ENCODE measurements at places on chromosomes 13 and 19.

GRCh38 chr13:37118016-37118415 is 12.6 kb upstream of the CSNK1A1L start:
- DNase-seq: no peak

DNA sequence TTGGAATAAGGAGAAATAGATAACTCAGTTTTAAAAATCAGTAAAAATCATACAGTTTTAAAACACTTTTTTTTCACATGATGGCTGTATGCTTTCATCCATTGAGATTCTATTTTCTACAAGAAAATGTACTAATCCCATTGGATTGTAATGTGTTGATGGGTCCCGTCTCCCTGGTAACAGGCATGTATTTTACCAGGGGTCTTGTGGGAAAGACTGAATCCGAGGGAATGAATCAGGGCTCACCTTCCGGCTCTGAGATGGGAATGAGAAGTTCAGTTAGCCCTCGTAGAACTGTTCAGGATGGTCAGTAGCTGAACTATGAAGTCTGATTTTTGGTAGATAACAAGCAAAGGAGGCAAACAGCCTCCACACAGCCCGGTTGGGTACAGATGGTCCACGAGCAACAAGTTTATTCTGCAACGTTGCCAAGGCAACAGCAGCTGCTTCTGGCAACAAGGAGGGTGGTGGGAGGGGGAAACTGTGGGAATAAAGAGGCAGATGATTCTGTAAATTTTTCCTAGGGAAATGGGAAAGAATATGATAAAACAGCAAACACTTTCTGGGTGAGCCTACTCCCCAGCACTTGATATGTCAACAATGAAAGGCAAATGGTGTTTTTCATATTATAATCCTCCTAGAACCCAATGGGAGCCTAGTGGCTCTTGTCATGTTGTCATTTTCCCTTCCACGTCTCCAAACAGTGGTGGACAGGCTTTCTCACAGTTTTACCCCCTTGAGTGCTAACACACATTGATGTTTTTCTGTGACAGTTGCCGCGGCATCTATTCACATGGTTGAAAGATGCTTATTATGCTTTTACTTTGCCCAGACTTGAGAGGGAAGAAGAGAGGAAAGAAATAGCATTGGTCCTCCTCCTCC is 12.4 kb upstream of the SIAH3 start:
- DNase-seq: no peak

DNA sequence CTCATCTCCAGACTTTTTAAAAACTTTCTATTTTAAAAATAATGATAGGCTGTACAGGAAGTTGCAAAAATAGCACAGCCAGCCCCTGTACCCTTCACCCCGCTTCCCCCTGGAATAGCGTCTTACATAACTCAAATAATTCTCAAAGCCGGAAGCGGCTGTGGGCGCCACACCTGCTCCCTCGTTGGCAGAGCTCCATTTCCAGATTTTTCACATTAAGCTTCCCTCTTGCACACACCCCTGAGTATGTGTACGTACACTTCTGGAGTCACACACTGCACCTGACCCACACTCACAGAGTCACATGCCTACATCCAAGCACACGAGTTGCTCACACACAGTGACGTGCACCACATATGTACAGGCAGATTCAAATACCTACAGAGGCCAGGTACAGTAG is 24.9 kb upstream of the DPP9 start:
- DNase-seq: no peak

- no peak for DNase-seq
These were observed 242.4 kb downstream of the KCNRG start for GRCh38 chr13:50257646-50258045.

DNA sequence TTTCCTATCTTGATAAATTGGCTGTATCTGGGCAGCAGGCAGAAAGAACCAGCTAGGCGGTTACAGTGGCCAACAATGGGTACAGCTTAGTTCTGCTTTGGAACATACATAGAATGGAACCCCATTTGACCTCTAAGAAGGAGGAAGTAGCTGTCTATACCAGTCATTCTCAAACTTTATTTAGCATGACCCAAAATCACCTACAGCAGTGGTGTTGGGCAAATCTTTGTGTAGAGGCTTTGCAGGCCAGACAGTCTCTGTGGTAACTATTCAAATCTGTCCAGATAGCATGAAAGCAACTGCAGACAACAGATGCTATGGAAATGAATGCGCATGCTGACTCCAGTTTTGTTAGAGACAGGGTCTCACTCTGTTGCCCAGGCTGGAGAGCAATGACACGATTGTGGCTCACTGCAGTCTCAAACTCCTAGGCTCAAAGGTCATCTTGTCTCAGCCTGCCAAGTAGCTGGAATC is 12.0 kb upstream of the KCNC3 start:
- DNase-seq: peak; percentile 52

DNA sequence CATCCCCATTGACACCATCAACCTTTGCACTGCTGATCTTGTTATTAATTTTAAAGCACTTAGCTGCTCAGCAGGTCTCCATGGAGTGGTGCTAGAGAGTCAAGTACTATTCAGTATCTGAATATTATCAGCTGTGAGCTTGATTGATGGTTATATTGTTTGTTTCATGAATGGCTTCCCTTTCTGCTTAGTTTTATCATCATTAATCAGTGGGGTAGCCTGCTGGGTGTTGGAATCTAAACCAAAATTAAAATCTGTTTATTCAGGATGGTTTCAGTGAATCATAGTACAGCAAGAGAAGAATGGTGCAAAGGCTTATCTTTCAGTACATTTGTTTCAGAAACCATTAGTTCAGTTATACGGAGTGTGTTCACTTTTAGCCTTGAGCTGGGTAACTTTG is 42.5 kb upstream of the SCEL start:
- DNase-seq: no peak

DNA sequence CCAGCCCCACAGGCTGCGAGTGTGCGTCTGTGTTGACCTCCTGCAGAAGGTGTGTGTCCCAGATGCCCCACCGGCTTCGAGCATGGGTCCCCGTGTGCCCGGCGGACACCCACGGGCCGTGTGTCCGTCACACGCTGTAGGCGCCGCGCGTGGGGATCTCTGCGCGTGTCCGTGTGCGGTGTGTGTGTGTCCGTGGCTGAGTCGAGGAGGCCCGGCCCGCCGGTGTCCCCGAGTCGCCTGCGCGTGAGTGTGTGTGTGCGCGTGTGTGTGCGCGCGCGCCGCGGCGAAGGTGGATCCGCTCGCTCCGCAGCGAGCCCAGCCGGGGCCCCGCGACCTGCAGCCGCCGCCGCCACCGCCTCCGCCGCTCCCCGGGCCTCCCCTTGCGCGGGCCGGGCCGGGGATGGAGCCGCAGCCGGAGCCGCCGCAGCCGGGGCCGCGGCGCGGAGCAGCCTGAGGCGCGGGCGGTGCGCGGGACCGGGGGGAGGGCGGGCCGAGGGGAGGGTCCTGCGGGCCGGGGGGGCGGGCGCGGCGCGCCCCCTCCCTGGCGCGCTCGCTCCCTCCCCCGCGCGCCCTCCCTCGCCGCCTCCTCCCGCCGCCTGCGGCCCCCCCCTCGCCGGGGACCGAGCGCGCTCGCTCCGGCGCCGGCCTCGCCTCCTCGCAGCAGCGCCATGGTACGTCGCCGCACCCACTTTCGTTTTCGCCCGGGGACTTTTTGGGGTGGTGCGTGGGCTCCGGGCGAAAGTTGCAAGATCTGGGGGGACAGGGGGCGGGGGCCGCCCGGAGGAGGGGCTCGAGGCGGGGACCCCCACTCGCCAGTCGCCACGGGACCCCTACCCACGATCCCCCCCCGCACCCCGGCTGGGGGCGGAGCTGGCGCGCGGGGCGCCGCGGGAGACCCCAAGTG is 7.1 kb upstream of the NFIC start:
- DNase-seq: peak; percentile 70

DNA sequence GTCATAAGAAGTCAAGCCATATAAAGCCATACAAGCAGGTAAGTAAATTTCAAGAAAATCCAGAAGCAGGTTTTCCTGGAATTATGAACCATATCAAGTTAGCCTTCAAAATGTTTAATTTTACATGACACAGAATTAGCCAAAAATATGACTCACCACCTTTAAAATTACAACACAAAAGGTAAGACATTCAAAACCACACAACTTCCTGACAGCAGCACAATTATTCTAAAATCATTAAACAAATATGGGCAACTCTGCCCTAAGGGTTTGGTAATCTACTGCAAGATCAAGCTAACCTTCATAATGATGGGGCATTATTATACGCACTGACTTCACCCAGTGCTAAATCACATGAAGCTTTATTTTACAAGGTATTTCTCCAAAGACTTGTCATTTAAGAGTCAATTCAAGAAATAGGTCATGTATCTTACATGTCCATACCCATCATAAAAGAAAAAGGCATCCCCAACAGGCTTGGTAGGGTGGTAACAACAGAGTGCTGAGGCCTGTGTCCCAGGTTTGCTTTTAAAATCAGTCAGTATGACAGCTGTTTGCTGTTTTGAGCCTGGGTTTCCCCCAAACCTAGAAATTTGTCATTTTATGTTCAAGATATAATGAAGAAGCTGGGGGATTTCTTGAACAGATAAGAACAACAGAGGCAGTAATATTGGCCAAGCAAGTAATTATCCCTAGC is 15.2 kb downstream of the RCBTB1 start:
- DNase-seq: no peak

DNA sequence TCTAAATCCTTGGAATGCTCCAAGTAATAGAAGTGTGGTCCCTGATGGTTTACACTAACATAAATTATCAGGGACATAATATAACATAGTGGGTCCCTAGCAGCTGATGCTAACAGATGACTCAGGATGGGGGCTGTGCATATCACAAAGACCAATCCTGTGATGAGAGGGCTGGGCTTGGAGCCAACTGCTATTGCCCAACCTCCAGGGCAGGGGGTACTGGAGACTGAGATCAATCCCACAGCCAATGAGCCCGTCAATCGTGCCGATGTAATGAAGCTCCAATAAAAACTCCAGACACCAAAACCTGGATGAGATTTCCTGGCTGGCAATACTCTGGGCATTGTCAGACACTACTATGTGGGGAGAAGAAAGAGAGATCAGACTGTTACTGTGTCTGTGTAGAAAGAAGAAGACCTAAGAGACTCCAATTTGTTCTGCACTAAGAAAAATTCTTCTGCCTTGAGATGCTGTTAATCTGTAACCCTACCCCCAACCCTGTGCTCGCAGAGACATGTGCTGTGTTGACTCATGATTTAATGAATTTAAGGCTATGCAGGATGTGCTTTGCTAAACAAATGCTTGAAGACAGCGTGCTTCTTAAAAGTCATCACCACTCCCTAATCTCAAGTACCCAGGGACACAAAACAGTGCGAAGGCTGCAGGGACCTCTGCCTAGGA is 33.4 kb downstream of the ABCC4 start:
- DNase-seq: no peak

DNA sequence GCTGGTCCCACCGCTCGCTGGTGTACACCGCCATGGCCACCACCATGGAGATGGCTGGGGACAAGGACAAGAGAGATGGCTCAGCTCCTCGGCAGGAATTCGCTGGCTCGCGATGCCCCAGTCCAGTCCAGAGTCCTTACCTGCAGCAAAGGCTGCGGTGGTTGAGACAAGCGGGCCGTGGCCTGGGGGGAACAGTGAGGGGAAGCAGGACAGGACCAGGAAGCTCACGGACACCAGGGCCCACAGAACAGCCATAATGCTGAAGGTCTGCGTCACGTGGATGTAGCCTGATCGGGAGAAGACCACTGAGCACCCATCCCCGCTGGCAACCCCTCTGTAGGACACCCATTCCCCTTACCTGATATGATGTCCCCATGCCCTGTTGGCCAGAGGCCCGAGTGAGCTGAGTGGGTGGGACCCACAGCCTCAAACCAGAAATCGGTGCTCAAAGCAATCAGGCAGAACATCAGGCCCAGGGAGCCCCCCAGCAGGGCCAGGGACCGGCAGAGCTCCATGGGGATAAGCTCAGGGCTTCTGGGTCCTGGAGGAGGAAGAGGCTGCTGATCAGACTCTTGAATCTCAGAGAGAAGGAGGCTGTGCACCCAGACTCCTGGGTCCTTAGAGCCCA is 319 bp downstream of the NKG7 start:
- DNase-seq: no peak

- DNase-seq: no peak
These were observed 366 bp upstream of the KL start for GRCh38 chr13:33015791-33016323.

DNA sequence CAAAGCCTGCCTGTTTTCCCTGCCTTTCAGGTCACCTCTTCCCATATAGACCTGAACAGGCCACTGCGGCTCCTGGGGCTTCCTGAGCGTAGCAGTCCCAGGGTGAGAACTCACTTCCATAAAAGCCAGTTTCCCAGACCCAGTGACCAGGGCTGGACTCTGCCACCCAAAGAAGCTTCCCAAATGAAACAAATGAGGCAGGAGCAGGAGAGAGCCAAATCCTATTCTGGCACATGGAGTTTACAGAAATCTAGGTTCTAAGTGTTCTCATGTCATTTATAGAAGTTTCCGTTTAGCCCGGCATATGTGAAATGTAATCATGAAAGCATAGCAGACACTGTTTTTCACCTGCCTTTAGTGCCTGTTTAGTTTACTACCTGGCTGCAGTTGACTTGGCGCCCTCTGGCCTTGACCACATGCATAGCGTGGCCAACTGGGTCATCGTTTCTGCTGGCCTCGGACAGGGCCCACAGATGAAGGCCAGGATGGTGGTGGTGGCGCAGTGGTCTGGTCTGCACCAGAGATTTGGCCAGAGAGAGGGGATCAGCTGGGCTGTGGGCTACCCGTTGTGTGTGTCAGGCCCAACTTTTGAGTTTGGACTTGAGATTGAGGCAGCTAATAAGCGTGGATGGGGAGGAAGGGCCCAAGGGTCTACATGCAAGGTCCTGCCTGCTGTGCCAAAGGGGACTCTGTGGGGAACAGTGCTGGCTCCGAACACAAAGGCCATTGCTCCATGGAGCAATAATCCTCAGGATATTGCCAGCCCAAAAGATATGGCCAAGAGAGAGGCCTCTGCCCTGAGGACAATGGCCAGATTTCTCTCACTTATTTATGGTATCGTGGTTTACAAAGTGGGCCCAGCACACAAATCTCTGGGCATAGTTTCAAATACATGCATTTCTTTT is 43.3 kb downstream of the NFIX start:
- DNase-seq: no peak

DNA sequence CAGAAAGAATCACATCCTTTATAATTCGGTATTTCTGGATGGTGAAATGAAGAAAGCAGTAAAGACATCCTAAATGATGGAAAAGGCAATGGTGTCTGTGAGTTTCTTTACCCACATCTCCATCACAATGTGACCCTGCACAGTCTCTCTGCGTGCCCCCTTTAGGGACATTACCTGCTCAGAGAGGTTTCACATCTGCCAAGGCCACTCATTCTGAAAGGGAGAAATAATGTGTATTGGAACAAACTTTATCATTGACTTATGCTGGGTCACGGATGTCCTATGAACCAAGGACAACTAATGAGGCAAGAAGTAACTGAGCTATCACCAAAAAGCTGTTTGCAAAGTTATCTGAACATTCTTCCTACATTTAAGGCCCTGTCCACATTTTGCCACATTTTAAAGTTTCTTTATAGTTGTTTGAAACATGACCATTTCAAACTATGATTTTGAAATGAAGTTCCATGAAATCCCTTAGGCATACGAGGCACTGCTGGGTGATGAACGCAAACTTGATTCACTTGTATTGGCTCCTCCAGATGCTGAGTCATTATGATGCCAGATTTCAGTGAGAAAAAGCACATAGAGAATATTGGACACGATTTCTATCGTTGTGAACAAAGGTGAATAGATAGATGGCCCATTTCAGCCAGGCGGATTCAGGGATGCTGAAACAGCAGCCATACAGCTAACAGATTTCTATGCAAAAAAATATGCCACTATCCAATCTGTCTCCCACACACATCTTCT is 63.5 kb upstream of the HMGB1 start:
- DNase-seq: no peak

All from germinal center (tissue), 1 donor.